ENCODE measurements at places on chromosomes 5 and 9. TPM values are rescaled to one million over a fixed set of nuclear protein-coding genes. Genes with fewer than 3 reads are reported as not detected.

The DBH gene
- total RNA-seq, result not detected

The XRCC4 gene
- total RNA-seq, result 34.2 TPM

The PCDHB5 gene
- total RNA-seq, result not detected

GRCh38 chr9:130444565-130445221 lies at the start of gene ASS1:
Gene ASS1 (plus strand): TSS chr9:130444961. CDS start chr9:130452229, 7,268 bp downstream.
- H3K4me1 ChIP-seq, result no peaks in the 10 kb centered on the region
- DNase-seq, result peak; percentile 83
- peaks cover 13% of the 10 kb centered on the region for H3K36me3 ChIP-seq
- peaks cover 1% of the 10 kb centered on the region for H3K27me3 ChIP-seq
- peak within 1 kb of the TSS; percentile 72 for H3K4me3 ChIP-seq
- H3K27ac ChIP-seq, result no peak within 1 kb of the TSS

GRCh38 chr5:149237662-149238061 lies 34.0 kb upstream of the AFAP1L1 start:
- H3K36me3 ChIP-seq, result peaks cover 40% of the 10 kb centered on the region
- no peak overlapping the region for H3K4me3 ChIP-seq
- H3K4me1 ChIP-seq, result no peaks in the 10 kb centered on the region
- no peak for DNase-seq
- no peaks in the 10 kb centered on the region for H3K27me3 ChIP-seq

GRCh38 chr5:80623999-80624398 lies 30.5 kb upstream of the MSH3 start:
- H3K27ac ChIP-seq, result no peak overlapping the region
- no peak overlapping the region for H3K4me3 ChIP-seq
- no peaks in the 10 kb centered on the region for H3K36me3 ChIP-seq
- peaks cover 6% of the 10 kb centered on the region for H3K4me1 ChIP-seq
- DNase-seq, result no peak
- H3K27me3 ChIP-seq, result no peaks in the 10 kb centered on the region

DNA sequence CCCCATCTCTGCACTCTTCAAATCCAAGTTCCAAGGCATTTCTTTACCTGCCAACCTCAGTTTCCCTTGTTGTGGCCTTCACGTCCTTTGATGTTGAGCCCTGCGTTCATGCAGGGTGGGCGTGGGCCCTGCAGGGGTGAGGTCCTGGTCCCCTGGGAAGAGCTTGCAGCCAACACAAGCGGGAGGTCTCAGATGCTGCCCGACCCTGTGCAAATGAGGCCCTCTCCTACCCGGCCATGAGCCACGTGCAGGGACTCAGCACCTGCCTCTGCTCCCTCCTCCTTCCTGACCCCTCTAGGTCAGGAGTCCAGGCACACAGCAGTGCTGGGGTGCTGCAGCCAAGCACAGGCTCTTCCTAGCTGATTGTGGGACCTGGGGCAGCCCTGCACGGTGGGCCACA lies 124.5 kb downstream of the ADAMTS2 start:
- no peak overlapping the region for H3K4me3 ChIP-seq
- no peaks in the 10 kb centered on the region for H3K27me3 ChIP-seq
- no peak for DNase-seq
- H3K27ac ChIP-seq, result no peak overlapping the region

DNA sequence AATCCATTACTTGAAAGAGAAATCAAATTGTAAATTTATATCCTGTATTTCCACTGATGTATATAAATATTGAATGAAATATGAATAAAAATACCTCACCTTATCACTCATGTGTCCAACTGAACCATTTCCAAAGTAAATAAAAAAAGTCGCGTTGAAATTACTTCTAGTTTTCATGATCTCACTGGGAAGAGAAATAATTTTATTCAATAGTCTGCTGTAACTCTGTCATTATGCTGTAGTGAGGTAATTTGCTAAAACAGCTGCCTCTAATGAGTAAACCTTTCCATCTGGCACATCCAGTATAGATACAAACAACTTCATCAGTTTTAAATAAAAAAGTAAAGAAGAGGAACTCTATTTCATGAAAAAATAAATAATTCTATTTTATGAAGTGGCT lies 611.5 kb downstream of the ZNF608 start:
- H3K27me3 ChIP-seq, result no peaks in the 10 kb centered on the region
- no peak for DNase-seq
- H3K36me3 ChIP-seq, result no peaks in the 10 kb centered on the region
- H3K4me3 ChIP-seq, result no peak overlapping the region
- H3K4me1 ChIP-seq, result no peaks in the 10 kb centered on the region

GRCh38 chr5:74966141-74967026 lies 86.0 kb downstream of the GCNT4 start:
- H3K36me3 ChIP-seq, result peaks cover 10% of the 10 kb centered on the region
- H3K27ac ChIP-seq, result peak overlapping the region; percentile 73
- no peaks in the 10 kb centered on the region for H3K27me3 ChIP-seq
- H3K4me1 ChIP-seq, result peaks cover 83% of the 10 kb centered on the region
- DNase-seq, result peak; percentile 55

- no peak for DNase-seq
- H3K4me3 ChIP-seq, result peak overlapping the region; percentile 27
- H3K27ac ChIP-seq, result peak overlapping the region; percentile 96
- peaks cover 28% of the 10 kb centered on the region for H3K36me3 ChIP-seq
Measured at GRCh38 chr5:173765029-173765644, 123.0 kb upstream of the CPEB4 start.

DNA sequence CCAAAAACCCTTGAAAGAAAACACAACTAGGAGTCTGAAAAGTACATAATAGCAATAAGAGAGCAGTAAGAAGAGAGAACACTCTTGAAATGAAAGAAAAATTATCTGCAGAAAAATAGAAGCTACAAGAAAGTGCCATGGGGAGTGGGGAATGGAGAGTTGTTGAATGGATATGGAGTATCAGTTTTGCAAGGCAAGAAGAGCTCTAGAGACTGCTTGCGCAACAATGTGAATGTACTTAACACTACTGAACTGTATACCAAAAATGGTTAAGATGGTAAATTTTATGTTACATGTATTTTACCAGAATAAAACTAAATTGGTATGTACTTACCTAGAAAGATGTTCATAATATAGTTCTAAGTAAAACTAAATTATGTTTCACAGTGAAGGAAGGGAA lies 54.8 kb upstream of the RASGRF2 start:
- H3K27ac ChIP-seq, result no peak overlapping the region
- no peaks in the 10 kb centered on the region for H3K27me3 ChIP-seq
- no peak overlapping the region for H3K4me3 ChIP-seq
- no peak for DNase-seq
- H3K4me1 ChIP-seq, result no peaks in the 10 kb centered on the region

DNA sequence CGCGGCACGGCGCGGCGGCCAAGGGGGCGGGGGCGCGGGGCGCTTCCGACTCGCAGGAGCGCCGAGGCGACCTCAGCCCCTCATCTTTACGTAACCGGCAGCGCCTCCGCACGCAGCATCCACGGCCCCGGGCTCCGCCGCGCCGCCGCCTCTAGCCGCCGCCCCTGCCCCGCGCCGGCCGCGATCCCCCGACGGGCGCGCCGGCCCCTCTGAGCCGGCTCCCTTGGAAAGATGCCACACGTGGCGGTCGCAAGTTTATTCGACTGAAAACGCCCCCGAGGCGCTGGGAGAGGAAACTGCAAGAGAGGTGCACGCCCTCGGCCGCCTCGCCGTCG lies 1.0 kb downstream of the KLF9 start:
- H3K27me3 ChIP-seq, result no peaks in the 10 kb centered on the region
- H3K36me3 ChIP-seq, result peaks cover 31% of the 10 kb centered on the region
- no peak for DNase-seq
- peaks cover 28% of the 10 kb centered on the region for H3K4me1 ChIP-seq
- peak overlapping the region; percentile 86 for H3K4me3 ChIP-seq

DNA sequence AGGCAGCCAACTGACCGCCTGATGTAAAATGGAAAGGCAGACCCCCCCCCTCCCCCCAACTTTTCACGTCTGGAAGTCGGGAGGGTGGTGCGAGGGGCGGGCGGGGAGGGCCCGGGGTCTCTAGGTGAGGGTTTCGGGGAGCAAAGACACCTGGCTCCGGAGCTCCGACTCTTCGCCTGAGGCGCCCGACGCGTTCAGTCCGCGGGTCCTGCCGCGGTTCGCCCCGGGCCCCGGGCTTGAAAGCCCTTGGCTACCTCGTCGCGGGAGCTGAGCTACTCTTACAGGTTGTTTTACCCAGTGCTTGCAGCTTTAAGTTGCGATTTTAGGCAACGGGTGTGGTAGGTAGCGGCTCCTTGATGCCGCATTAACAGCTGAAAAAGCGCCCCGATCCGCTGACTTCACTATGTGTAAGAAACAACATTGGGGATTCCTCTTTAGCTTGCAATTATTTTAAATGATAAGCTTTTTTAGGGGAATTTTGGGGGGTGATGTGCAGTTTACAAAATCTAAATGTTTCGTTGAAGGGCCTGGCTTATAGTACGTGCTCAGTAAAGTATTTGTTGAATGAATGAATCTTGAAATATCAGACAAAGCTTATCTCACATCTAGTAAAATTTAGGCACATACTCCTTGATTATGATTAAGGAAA lies 722 bp downstream of the CDC42SE2 start:
- DNase-seq, result peak; percentile 36
- peak overlapping the region; percentile 81 for H3K4me3 ChIP-seq
- peaks cover 54% of the 10 kb centered on the region for H3K36me3 ChIP-seq
- H3K27me3 ChIP-seq, result no peaks in the 10 kb centered on the region
- peak overlapping the region; percentile 88 for H3K27ac ChIP-seq

- H3K36me3 ChIP-seq, result peaks cover 38% of the 10 kb centered on the region
- H3K27me3 ChIP-seq, result no peaks in the 10 kb centered on the region
- no peak overlapping the region for H3K4me3 ChIP-seq
- H3K4me1 ChIP-seq, result no peaks in the 10 kb centered on the region
- DNase-seq, result no peak
Measured at GRCh38 chr5:146240951-146241350, 37.5 kb downstream of the RBM27 start.

- no peaks in the 10 kb centered on the region for H3K4me1 ChIP-seq
- H3K27me3 ChIP-seq, result no peaks in the 10 kb centered on the region
- DNase-seq, result peak; percentile 43
Measured at GRCh38 chr9:28073270-28073669, 500.0 kb upstream of the C9orf72 start.

DNA sequence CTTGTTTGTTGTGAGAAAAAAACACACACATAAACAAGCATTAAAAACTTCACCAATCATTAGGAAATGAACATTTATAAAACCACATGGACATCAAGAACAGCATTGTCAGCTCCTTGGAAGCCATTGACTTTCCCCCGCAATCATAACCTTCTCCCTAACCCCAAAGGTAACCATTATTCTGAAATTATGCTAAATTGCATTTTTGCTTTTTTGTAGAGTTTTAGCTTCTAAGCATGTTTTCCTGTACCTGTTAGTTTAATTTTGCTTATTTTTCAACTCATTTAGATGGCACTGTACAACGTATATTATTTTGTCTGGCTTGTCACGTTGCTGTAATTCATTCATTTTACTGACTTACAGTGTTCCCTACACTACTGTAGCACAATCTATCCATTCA lies 36.8 kb downstream of the PDE6A start:
- no peaks in the 10 kb centered on the region for H3K4me1 ChIP-seq
- H3K27ac ChIP-seq, result no peak overlapping the region
- H3K4me3 ChIP-seq, result no peak overlapping the region
- no peaks in the 10 kb centered on the region for H3K36me3 ChIP-seq
- no peaks in the 10 kb centered on the region for H3K27me3 ChIP-seq
- no peak for DNase-seq
